ENCODE measurements at places on chromosomes 5 and 9.

DNA sequence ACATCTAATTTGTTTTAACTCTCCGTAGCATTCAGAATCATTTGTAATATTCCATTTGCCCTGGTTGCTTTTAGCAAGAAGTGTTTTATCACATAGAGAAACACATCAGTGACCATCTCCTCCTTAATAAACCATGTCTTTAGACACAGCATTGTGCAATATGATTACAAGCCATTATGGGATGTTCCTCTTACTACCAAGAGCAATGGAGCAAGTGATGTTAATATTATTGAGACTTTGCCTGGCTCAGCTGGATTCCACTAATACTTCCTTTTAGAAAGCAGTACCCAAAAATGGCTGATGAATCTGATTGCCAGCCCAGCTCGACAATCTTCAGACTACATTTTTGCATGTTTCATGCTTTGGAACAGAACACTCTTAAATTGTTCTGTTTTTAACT, 364.2 kb downstream of the OSTF1 start:
- no peak for DNase-seq

GRCh38 chr9:137286975-137287383, 9.5 kb downstream of the TOR4A start:
- no peak for DNase-seq

GRCh38 chr9:4594545-4594944, 67.5 kb upstream of the PLPP6 start:
- no peak for DNase-seq

DNA sequence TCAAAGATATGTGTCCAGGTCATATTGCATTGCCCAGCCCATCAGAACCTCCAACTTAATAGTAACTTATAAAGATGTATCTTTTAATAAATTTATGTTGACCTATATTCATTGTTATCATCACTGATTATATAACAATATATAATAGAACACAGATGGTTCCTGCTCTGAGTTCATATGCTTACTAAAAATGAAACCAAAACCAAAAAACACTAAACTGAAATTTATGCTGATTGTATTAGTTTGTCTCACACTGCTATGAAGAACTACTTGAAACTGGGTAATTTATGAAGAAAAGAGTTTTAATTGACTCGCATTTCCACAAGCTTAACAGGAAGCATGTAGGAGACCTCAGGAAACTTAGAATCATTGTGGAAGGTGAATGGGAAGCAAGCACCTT, 462.5 kb upstream of the TYRP1 start:
- no peak for DNase-seq

All from DMS 273 treated with DMSO at 0.1 percent for 48 hours (cell line).